ENCODE measurements at places on chromosomes 11 and 22.

DNA sequence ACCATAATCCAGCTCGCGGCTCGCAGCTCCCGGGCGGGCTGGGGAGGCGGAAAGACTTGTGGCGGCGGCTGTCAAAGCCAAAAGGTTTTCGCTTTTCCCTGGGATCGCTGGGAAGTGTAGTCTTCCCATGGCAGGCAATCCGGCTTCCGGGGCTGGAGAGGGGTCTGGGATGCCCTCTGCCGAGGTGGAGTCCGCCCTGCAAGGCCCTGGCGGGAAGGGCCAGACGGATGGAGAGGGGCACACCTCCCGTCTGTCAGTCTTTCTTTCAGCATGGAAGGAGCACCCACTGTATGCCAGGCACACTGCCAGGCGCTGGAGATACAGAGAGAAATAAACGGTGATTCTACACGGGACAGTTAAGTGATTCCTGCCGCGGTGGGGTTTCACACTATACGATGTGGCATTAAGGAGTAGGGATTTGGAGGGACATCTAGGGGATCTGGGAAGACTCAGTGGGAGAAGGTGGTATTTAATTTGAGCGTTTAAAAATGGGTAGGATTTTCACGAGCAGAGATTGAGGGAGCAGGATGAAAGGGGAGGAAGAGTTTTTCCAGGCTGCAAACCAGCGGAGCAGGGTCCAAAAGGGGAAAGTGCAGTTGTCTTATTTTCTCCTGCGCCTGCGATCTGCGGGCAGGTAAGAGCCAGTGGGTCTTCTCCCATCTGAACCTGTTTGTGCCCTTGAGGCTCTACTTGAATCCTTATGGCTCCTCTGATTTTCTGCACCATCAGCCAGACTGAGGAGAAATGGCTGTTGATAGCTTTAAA lies at the start of gene BACE1:
Gene BACE1, minus strand, starts transcription at position 60 of the 765 bp plus-strand sequence. CDS start 461 bp downstream, outside the sequence.
- no peak for DNase-seq

- DNase-seq = no peak
Observed at GRCh38 chr22:45262931-45263462, 21.8 kb upstream of the UPK3A start.

DNA sequence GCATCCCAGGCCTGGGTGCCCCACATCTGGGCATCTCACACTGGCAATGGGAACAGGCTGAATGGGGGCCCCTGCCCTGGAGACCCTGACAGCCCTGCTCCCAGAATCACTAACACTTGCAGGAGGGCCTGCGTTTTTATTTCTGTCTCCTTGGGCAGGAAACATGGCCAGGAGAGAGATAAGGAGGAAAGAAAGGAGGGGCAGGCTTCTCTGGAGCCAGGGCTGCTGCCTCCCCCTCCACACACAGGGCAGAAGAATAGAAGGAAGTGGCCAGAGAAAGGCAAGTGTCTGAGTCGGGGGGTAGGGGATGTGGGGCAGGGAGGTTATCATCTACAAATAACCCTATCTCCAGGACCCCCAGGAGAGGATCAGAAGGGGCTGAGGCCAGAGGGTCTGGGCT lies 25.5 kb upstream of the TSPAN18 start:
- no peak for DNase-seq

DNA sequence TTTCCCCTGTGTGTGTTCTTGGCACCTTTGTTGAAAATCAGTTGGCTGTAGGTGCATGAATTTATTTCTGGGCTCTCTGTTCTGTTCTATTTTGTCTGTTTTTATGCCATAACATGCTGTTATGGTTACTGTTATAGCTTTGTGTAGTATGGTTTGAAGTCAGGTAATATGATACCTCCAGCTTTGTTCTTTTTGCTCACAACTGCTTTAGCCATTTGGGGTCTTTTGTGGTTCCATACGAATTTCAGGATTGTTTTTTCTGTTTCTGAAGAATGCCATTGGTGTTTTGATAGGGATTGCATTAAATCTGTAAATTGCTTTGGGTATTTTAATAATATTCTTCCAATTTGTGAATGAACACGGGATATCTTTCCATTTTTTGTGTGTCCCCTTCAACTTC lies 4.7 kb downstream of the PEX26 start:
- no peak for DNase-seq

GRCh38 chr11:44889266-44889665 lies 61.4 kb downstream of the TP53I11 start:
- no peak for DNase-seq

- DNase-seq = no peak
Observed at GRCh38 chr11:67347964-67348749, 5.2 kb downstream of the POLD4 start.

DNA sequence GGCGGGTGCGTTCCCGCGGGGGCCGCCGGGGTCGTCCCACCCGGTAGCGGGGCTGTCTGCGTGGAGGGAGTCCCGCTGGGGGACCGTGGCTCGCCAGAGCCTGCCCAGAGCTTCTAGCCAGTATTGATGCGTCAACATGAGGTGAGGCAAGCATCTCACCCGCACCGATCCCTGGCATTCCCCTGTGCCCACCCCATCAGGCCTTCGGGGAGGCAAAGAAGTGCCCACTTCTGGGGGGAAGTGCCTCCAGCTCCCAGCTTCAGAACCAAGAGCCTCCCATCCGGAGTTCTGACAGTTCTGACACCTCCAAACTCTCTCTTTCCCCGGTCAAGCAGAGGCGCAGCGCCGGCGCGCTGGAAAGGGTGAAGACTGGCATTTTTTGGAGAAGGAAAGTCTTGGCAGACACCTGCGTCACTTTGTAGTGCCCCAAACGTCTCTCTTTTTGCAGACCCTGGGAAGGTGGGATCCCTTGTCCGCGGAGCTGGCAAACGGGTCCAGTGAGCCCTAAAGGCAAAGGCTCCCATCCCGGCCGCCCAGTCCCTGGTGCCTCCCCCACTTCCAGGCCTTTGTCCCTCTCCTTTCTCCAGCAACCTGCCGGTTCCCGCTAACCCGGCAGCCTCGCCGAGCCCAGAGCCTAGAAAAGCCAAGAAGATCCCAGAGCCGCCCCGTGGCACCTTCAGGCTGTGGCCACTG lies 3.2 kb upstream of the PAX6 start:
- no peak for DNase-seq

GRCh38 chr11:34222030-34222429 lies 116.6 kb downstream of the NAT10 start:
- DNase-seq = no peak

DNA sequence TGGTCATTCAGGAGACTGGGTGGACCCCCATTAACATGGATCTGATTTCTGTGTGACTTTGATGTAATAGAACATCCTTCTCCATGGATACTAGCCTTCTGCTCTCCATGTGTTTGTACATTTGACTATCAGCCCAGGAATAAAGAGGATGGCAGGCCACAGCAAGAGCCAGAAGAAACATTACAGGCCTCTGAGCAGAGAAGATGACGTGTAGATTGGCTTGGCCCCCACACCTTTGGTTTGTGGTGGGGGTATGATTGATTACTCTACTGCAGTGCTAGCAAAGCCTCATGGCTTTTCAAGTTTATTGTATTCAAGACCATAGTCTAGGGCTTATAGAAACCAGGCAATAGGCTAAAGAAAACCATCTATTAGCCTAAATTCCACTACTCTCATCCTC lies 77.0 kb downstream of the GRAMD1B start:
- no peak for DNase-seq

DNA sequence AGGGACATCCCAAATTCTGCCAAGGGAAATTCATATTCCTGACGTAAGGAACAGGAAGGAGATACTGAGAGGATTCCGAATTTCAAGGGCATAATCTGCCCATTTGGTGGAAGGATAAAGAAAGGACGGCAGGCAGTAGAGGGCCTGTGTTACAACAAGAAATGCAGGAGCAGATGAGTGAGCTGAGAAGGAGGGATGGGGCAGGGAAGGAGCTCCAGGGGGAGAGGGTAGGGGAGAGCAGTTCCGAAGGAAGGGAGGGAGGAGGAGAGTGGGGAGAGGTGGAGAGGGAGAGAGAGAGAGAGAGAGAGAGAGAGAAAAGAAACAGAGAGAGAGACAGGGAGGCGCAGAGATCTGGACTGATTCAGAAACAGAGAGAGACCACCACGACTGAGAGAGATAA lies 843 bp downstream of the OPCML start:
- no peak for DNase-seq

DNA sequence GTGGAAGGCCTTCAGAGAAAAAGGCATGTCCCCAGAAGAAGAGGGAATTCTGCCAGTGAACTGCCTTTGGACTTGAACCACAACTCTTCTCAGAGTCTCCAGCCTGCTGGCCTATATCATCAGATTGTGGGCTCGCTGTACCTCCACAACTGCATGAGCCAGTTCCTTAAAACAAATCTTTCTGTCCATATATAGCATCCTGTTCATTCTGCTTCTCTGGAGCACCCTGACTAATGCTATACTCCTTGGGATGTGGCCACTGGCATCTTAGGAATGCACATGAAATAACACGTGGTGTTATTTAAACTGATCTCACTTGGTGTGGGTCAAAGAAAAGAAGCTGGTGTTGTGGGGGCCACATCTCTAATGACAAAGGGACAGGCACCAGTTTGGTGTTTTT lies 58.3 kb upstream of the VSTM5 start:
- DNase-seq = no peak

- no peak for DNase-seq
Observed at GRCh38 chr22:45648301-45649117, 23.1 kb upstream of the ATXN10 start.

DNA sequence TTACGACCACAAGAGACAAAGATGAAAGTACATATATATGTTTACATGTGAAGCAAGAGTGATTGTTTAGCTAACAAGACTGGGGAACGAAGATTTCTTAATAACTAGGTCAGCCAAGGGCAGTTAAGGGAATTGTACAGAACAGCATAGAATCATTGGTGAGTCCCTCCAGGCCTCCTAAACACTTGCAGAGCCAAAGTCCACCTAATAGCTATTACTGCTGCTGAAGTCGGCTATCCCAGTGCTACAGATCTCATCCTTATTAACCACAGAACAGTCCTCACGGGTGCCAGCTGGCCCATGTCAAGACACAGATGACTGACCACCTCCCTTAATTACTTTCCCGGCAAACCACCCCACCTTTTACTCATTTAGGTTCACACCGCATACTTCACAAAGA lies 68.5 kb upstream of the OPCML start:
- no peak for DNase-seq

DNA sequence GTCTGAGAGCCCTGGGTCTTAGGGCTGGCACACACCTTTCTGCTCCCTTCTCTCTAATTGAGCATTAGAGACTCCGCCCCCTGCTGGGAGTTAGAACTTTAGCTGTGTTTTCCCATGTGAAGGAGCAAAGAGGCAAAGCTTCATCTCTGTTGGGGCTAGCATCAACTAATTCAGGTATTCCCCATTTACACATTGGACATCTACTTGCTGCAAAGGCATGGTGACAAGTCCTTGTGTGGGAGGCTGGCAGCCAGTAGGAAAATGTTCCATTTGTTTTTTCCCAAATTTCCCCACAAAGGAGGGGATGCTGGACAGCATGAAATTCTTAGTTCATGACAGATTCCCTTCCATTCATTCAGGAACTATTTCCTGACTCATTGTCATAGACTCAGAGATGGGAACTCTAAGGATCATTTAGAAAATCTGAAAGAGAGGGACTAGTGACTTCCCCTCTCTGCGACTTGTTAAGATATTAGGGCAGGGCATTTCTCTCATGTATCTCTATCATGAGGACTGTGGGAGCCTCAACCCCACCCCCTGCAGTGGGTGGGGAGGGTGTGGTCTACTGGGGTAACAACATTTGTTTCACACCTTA lies 3.6 kb downstream of the CD44 start:
- peak; percentile 59 for DNase-seq

- DNase-seq = no peak
Observed at GRCh38 chr11:6476571-6476970, 2.8 kb upstream of the TRIM3 start.

- DNase-seq = no peak
Observed at GRCh38 chr22:46617207-46617985, 2.8 kb upstream of the GRAMD4 start.

- no peak for DNase-seq
Observed at GRCh38 chr11:71252770-71253730, 673 bp upstream of the SHANK2 start.
